CD4-positive, alpha-beta T cell treated with Interleukin-6 for 4 hours (primary cell): ENCODE measurements at places on chromosomes 3 and 15.

GRCh38 chr3:64129106-64129505, 96.2 kb downstream of the PRICKLE2 start:
- no peak for DNase-seq

- no peak for DNase-seq
Observed at GRCh38 chr3:47228088-47228487, 54.5 kb downstream of the KIF9 start.

GRCh38 chr3:131079086-131079485, 52.4 kb downstream of the NEK11 start:
- DNase-seq = no peak

- DNase-seq = no peak
Observed at GRCh38 chr3:4138786-4139431, 164.3 kb upstream of the SETMAR start.

DNA sequence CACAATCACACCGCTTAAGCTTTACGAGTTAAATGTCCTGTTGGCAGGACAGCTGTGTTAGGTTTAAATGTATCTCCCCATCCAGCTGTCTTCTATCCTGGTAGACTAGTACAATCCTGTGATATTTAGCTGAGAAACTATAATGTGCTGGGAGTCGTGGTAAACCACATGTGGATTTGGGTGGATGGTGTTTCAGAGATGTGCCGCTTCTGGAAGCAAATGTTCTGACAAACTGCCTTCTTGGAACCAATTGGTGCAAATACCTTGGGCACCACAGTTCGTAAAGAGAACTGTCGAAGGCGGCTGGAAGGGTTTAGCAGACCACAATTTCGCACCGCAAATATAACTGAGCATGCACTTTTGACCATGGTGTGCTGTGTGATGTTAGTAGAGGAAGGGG, 15.0 kb downstream of the SCG5 start:
- DNase-seq = no peak

GRCh38 chr3:1197051-1197450, 104.2 kb downstream of the CNTN6 start:
- no peak for DNase-seq

DNA sequence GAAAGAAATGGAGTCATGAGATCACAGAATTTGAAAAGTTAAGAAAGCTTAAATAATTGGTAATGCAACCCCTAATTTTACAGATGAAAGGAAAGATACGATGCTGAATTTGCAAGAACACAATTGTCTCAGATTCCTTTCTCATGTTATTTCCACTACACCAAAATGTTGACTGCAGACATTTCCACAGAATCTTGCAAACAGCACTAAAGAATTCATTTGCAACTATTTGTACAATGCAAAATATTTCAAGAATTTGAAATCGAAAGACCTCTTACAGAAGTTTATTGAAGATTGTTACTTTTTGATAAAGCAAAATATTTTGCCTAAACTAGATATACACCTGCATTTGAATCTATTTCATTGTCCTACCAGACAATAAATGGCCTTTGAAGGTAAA, 194.1 kb upstream of the KCNMB2 start:
- no peak for DNase-seq

DNA sequence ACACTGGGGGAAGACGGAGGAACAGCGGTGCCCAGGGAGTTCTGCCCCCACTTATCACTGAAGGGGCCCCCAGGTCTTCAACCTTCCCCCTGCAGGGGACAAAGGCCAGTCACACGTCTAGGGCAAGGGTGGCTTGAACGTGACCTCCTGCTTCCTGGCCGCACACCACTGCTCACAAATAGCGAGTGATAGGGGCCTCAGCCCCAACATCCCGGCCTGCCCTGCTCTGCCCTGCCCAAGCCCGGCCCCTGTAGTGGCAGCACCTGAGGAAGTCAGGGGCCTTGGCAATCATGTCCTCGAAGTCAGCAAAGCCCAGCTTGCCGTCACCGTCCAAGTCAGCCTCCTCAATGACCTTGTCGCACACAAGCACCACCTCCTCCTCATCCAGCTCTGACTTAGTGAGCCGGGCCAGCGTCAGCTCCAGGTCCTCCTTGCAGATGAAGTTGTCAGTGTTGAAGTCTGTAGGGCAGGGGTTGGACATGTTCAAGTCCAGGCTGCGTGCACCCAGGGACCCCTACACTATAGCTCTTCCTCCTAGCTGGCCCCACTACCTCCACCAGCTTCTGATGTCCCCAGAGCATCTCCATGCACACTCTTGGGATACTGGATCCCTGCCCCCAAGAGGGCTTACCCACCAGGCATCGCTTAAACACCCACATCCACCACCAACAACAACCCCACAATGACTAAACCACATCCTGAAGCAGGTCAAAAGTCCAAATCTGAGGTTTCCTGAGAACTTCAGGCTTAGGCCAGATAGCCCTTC, 13.3 kb downstream of the SH2D7 start:
- DNase-seq = no peak

- DNase-seq = no peak
Observed at GRCh38 chr15:28096411-28096669, 2.8 kb downstream of the OCA2 start.
